Activated CD4-positive, alpha-beta T cell treated with anti-CD3 and anti-CD28 coated beads, Interleukin-2, amount 10 ng/mL, durations not matched to agents 24 days and 14 days (primary cell): ENCODE measurements at places on chromosomes 2 and 18. TPM values are rescaled to one million over a fixed set of nuclear protein-coding genes. Genes with fewer than 3 reads are reported as not detected.

DNA sequence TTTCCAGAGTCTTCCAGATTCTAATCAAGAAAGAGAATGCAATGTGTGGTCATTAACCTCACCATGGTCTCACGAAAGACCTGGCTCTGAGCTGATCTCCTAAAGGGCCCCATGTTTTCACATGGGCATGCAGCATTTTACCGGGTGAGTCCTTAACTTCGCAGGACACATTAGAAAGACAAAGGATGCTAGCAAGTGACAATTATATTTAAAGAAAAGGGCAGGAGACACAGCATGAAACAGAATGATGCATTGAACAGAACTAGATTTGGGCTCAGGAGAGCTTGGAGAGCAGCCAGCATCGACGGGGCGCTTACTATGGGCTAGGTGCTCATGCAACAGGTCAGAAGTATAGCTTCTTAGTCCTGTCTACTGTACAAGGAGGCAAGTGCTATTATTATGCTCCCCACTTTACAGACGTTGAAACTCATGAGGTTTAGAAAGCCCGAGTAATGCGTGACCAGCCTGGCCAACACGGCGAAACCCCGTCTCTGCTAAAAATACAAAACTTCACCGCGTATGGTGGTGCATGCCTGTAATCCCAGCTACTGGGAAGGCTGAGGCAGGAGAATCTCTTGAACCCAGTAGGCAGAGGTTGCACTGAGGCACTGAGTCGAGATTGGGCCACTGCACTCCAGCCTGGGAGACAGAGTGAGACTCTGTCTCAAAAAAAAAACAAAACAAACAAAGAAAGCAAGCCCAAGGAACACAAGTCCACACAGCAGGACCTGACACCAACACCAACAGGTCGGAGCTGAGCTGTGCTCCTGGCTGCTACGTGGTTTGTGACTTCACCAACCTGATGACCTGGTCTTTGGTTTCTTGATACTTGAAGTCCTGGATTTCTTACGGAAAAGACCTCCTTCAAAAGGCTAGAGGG is 16.1 kb downstream of the MBP start:
- peaks cover 64% of the 10 kb centered on the region for H3K4me1 ChIP-seq
- peak overlapping the region; percentile 64 for H3K27ac ChIP-seq
- no peaks in the 10 kb centered on the region for H3K27me3 ChIP-seq
- peaks cover 55% of the 10 kb centered on the region for H3K36me3 ChIP-seq
- H3K4me3 ChIP-seq: no peak overlapping the region

Gene MITD1
- 49.9 and 52.8 TPM in 2 replicates for total RNA-seq

Gene FHOD3
- not detected in 2 replicates for total RNA-seq

DNA sequence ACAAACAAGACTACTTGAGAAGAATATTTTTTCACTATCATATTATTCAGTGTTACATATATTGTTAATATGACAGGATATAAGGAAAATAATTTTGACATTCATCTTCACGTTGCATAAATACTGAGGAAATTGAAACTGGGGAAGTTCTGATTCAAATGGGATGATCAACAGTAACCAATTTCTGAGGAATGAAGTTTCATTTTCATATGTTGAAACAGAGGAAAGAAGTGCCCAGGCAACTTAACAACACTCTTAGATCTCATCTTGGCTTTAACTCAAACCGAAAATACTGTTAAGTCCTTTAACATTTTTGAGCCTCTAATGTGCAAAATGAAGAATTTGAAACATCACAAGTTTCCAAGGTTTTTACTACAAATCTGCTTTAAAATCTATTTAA is 612.2 kb upstream of the VRK2 start:
- H3K4me3 ChIP-seq: no peak overlapping the region
- H3K36me3 ChIP-seq: no peaks in the 10 kb centered on the region
- no peaks in the 10 kb centered on the region for H3K27me3 ChIP-seq
- DNase-seq: no peak

Gene LCT
- 0.31 and 0.51 TPM in 2 replicates for total RNA-seq

DNA sequence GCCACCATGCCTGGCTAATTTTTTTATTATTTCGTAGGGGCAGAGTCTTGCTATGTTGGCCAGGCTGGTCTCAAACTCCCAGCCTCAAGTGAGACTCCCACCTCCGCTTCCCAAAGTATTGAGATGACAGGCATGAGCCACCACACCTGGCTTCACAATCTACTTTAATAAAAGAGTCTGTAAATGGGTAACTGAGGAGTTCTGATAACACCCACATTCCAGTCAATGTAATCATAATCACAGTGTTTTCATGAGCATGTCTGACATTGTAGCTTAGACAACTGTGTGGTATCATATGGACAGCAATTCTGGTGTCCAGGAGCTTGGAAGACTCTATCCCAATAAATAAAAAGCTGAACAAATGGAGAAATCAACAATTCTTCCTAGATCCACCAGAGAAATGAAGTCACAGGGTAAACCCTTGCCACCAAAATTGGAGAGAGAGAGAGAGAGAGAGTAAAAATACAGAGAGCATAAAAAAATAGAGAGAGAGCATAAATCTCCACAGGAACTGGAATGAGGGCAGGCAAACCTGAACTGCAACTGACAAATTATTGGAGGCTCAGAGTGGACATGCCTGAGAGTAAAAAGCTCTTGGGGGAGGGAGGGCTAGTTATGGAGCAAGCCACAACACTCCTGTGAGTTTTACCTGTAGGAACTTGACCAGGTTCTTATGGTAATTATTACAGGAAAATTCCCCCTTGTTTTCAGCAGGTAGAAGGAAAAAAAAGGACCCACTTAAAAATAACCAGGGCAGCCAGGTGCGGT is 12.4 kb upstream of the NBEAL1 start:
- H3K36me3 ChIP-seq: no peaks in the 10 kb centered on the region
- no peak for DNase-seq
- no peaks in the 10 kb centered on the region for H3K4me1 ChIP-seq
- no peak overlapping the region for H3K27ac ChIP-seq
- peaks cover 10% of the 10 kb centered on the region for H3K27me3 ChIP-seq
- no peak overlapping the region for H3K4me3 ChIP-seq

DNA sequence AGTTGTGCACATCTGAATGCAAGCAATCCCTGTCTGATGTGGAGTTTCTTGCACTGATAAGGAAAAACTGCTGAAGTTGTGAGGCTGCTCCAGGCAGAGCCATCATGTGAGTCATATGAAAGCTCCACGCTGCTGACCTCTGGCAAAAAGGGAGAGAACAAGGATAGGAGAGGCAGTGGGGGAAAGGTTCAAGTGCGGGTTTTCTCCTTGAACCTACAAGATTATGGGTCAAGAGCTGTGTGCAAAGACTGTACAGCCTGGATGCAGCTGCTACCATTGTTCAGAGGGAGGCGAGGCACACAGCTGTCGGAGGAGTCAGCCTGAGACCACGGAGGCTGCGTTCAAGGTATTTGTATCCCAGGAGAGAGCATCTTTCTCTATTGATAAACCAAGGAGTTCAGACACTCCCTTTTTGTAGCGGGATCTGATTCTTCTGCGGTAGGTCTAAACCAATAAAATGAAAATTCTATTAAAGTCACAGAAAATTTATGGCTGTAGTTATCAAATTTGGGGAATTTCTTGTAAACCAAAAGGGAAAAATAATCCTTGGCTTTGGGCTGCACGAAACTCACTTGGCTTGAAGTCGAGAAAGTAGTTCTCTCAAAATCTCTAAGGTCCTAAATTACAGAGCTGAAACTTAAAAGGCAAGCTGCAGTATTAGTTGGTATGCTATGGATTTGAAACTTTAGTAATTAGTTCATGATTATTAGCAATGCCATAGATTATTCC is at the start of gene CDK15:
CDK15 (plus strand) TSS at position 96 of the 729 bp plus-strand sequence; CDS start at position 224, 128 bp downstream.
- no peaks in the 10 kb centered on the region for H3K36me3 ChIP-seq
- H3K27ac ChIP-seq: no peak within 1 kb of the TSS
- no peak for DNase-seq
